Fibroblast of skin of right biceps (primary cell): ENCODE measurements at places on chromosomes 6 and 20.
A peak's percentile ranks its signal among the peaks of the same experiment; 100 is the strongest.

DNA sequence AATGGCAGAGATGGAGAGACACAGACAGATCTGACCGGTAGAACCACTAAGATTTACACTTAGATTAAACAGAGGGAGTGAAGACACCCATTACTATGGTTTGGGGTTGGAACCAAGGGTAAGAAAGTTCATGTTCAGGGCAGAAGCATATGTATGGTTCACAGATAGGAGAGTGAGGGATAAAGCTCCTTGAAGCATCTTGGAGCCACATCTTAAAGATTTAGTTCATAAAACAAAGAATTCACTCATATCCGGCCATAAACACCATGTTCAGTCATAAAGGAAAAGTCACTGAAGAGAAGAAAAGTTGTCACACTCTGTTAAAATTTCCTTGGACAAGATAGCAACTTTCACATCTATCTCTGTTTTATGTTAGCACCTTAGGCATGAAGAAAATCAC lies 18.0 kb downstream of the STX7 start:
- DNase-seq = no peak

DNA sequence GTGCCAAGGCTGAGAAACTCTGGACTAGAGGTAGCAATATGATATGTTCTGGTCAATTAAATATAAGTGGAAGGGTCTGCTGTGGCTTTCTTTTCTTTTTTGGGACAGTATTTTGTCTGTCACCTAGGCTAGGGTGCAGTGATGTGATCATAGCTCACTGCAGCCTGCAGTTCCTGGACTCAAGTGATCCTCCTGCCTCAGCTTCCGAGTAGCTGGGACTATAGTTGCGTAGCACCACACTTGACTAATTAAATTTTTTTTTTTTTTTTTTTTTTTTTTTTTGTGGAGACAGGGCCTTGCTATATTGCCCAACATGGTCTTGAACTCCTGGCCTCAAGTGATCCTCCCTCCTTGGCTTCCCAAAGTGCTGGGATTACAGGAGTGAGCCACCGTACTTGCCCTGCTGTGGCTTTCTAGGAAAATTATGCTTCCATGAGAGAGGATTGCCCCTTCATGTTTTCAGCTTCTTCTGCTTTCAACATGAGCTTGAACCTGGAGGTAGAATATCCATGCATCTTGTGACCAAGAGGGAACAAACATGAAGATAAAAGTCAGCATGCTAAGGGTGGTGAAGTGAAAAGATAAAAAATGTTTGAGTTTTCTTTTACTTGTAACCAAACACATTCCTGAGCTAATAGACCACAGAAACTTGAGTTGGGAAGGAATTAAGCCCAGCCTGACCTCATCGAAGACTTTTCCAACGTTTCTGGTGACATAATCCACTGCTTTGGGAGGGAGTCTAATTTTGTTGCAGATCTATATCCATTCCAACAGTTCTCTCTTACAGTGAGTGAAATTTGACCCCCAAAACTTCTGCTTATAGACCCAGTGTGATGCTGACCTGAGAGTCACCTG lies 75.1 kb downstream of the CARMIL1 start:
- DNase-seq = peak; percentile 69

GRCh38 chr20:18005170-18005989 lies 36.6 kb downstream of the MGME1 start:
- DNase-seq = no peak

DNA sequence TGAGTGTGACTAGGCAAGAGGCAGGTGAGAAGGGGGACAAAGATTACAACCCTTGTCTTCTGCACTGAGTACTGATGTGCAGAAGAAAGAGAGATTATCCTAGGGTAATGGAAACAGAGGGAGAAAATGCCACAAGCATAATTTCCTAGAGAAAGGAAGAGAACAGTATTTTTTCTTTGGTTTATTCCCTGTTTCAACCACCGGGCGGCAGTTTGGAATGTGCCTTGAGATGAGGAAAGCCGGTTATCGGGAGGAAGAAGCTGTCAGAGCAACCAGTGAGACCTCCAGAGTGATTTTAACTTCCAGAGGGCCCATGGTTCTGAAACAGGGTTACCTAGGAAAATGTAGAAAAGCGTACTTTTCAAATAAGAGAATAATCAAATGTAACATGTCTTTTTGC lies 121.4 kb downstream of the REV3L start:
- DNase-seq = peak; percentile 54

- DNase-seq = no peak
Measured at GRCh38 chr6:137868721-137869548, 1.9 kb downstream of the TNFAIP3 start.

DNA sequence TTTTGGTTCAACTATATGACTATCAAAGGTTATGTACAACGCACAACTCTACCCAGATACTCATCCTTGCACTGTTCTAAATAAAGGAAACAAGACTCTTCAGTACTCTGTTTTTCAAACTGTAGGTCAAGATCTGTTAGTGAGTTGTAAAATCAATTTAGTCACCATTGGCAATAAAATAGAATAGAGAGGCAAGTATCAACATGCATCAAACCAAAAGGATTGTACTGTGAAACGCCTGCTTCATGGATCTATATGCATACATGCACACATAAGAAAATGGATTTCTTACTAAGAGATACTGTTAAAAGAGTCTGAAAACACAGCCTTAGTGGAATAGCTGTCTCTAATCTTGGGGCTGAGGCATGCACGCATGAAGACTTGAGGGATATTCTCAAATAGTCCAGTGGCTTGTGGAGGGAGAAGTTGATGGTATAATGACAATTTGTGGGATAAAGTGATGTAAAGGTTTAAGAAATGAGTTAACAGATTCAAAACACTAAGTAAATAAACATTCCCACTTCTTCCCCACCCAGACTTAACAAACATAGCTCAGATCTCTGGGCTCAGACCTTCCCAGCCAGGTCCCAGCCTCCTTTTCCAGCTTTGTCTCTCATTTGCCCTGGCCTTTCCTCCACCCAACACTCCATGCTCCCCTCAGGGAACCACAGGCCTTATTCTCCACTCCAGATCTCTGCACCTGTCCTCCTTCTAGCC lies 10.7 kb upstream of the LZTS3 start:
- DNase-seq = no peak

DNA sequence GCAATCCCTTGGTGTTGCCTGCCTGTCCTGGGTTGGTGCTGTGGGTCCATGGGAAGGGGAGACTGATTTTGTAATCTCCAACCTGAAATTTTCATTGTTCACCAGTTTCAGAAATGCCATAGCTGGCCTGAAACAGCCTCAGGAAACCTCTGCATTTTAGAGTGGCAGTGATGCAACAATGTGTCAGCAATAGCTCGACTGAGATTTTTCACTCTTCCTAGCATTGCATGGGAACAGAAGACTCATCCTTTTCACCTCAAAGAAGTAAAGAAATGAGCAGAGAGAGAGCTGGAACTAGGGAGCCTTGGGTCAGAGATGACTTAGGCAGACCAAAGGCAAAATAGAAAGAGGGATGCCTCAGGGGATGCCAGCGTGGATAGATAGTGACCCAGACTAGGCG lies 23.7 kb upstream of the TMEM14A start:
- DNase-seq = peak; percentile 69

DNA sequence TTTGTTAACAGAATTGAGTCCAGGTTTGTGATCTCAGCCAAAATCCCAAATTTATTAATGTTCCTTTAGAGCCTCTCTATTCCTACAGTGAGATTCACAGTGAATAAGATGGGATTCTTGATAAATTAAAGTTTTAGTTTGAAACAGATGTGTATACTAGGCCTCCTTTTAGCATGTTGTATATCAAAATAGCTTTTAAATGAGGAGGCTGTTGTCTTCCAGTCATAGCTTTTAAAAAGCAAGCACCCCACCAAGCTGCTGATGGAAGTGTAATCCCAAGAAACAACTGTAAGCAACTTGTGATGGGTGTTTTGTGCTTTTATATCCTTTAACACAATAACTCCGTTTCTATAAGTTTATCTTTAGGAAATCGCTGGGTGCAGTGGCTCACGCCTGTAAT lies 7.0 kb downstream of the GTF2H5 start:
- peak; percentile 19 for DNase-seq

DNA sequence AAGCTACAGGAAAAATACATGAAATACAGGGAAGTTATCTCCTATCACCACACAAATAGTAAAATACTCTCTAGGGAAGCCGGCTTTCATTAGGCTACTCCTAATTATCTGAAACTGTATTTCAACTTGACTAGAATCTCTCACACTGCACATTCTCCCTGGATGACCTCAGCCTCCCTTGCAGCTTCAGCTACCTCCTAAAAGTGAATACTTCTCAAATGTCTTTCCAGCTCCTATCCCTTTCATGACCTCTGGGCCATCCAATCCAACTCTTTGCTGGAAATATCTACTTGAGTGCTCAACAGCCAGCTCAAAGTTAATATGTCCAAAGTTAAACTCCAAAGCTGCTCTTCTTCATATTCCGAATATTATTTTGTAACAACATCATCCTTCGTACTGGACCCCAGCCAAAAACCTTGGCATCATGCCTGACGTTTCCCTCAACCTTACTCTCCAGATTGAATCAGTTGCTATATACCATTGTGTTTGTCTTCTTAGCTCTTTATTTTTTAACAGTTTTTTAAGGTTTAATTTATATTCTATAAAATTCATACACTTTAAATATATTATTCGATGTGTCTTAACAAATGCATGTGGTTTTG lies 29.4 kb upstream of the KIF6 start:
- peak; percentile 9 for DNase-seq

DNA sequence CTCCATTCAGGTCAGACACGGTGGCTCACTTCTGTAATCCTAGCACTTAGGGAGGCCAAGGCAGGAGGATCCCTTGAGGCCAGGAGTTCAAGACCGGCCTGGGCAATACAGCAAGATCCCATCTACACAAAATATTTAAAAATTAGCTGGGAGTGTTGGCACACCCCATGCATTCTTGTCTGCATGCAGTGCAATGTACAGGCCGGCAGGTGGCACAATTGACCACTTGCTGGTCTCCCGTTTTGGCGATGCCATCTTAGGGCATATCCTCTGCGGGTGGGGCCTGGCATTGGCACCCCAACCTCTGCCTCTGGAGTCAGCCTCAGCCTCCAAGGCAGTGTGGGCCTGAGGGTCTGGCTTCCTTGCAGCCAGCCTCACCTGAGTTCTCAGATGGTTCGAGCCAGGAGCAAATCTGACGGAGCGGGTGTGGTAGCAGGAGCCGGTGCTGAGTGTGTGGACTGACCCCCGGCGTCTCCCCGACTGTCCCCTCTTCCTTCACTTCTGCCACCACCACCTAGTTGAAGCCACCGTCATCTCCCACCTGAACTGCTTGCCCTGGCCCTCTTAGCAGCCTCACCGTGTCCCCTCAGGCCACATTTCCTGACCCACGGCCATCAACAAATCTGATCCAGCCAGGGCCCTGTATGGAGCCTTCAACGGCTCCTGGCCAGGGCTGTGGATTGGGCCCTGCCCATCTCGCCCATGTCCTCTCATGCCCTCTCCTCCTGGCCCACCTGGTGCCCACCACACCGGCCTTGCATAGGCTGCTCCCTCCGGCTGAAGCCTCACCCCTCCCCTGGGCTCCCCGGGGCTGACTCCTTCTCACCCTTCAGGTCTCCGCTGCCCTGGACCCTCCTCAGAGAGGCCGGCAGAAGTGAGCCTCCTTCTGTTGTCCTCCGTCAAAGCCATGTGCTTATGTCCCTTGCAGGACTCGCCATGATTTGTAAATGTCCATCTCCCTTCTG lies 44.0 kb downstream of the EFCAB8 start:
- peak; percentile 37 for DNase-seq

- no peak for DNase-seq
Measured at GRCh38 chr20:3042625-3043024, 797 bp upstream of the GNRH2 start.

DNA sequence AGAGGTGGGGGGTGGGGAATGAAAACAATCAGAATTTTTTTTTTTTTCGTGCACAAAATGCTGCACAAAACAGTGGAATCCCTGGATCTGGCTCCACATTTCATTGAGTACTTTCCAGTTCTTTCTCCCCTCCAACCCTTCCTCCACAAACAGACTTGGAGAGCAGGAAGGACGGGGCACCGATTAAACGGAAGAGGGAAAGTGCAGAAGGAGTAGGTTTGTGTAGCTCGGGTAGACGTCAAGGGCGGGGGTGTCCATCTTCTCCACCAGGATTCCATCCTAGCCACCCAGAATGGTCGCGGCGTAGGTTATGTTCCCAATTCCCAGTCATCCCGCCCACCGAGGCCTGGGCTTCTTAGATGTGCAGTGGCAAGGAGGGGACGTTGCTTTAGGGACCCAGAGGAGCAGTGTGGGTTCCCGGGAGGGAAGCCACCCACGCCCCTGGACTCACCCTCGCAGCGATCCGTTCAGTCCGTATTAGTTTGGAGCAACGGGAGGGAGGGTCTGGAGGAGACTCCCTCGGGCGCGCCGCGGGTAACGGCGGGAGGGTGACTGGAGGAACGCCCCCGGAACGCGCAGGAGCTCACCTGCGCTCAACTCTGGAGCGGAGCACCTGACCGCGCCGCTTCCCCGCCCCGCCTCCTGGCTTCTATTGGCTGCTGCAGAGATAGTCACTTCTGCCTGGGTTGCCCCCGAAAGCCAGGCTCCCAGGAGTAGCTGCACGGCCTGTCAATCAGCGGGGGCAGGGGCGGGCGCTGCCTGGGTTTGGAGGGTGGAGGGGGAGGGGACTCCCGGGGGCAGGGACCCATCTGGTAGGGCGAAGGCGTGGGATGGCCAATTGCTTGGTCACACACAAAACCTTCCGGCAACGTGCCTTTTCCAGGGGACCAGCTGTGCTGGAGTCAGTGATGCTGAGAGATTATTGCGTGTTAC lies at the start of gene ENPP5:
TSS of gene ENPP5 (minus strand) at position 624 of the 933 bp plus-strand sequence. CDS start 2,718 bp downstream, outside the sequence.
- DNase-seq = no peak

- DNase-seq = no peak
Measured at GRCh38 chr6:170096803-170097504, 193.9 kb downstream of the DLL1 start.

DNA sequence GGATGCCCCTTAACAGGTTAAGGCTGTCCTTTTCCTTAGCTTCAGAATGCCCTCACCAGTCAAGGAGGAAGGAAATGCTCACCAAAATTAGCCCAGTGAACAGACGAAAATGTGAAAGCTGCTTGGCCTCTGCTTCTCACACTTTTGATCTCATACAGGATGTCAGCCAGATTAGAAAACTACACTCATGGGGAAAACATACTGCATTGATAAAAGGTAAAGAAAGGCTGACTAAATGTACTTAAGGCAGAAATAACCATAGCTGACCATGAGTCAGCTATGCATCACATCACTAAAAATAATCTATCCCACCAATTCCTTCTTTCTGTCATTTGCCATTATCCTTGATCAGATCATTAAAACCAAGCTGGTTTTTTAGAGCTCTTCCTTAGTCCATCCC lies 198.4 kb upstream of the TENT5A start:
- peak; percentile 88 for DNase-seq

- DNase-seq = no peak
Measured at GRCh38 chr6:6861351-6861894, 246.3 kb upstream of the RREB1 start.

GRCh38 chr6:136070815-136071214 lies 179.3 kb downstream of the MTFR2 start:
- no peak for DNase-seq

DNA sequence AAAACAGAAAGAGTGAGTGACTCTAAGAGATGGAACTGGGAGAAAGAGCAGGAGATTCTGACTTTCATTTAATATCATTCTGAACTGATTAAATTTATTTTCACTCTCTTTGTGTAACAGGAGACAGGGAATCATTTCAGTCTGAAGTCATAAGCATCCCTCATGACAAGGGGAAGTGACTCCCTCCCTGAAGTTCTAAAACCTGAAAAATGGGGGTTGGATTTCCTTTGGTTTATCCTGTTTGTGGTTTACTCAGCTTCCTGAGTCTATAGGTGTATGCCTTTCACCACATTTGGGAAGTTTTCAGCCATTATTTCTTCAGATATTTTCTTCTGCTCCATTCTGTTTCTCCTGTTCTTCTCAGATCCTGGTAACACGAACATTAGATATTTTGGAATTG lies 3.4 kb upstream of the FKBP1A start:
- no peak for DNase-seq

GRCh38 chr20:20806121-20807095 lies 94.0 kb upstream of the RALGAPA2 start:
- DNase-seq = no peak

- DNase-seq = no peak
Measured at GRCh38 chr6:41419385-41419784, 84.0 kb downstream of the NCR2 start.
